NCI-H1694 treated with DMSO at 0.1 percent for 48 hours (cell line): ENCODE measurements at places on chromosomes 3 and 15.

DNA sequence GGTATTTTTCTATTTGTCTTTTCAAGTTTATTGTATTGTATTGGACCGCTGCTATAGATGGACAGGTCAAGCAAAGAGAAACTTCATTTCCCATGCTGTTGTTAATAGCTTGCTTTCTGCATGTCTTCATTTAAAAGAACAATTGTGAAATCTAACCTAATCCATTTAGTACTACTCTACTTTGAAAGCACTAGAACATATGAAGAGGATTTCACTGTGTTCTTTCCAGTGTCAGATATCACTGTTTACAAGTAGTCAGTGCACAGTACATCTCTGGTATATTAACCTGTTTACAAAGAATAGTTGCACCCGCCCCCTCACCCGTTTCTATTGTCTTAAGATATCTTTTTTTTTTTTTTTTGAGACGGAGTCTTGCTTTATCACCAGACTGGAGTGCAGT lies 21.8 kb upstream of the EDEM1 start:
- no peak for DNase-seq

DNA sequence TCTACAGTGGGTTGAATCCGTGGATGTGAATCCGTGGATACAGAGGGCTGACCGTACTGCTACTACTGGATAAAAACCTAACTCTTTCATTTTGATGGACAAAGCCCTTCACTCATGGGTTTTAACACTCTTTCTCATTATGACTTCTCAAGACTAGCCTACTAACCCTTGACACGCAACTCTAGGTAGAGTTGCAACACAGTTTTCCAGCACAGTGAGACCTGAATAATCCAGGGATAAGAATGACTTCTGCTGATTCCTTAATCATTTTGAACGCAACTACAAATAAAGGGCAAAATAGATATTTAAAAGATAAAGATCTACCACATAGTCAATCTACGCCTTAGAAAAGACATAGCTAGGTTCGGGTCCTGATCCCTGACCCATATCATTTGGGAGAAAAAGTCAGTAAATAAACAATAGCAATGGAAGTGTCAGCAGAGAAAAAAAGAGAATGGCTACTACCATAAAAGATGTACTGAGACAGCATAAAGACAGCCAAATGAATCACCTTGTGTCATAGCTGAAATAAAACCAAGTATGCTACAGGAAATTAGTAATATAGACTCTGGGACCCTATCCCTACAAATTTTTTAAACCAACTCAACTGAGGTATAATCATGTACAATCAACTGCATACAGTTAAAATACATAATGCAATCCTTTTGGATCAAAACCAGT lies 87.6 kb downstream of the DPH6 start:
- DNase-seq = no peak

DNA sequence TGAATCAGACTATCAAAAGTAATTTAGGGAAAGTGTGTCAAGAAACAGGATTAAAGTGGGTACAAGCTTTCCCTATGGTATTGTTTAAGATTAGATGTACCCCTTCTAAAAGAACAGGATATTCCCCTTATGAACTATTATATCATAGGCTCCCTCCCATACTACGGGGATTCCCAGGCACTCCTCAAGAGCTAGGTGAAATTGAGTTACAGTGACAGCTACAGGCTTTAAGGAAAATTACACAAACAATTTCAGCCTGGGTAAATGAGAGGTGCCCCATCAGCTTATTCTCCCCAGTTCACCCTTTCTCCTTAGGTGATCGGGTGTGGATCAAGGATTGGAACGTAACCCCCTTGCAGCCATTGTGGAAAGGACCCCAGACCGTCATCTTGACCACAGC lies 240.8 kb upstream of the CNTN6 start:
- DNase-seq = no peak

- peak; percentile 9 for DNase-seq
Observed at GRCh38 chr3:144162042-144162441, 190.4 kb downstream of the DIPK2A start.

DNA sequence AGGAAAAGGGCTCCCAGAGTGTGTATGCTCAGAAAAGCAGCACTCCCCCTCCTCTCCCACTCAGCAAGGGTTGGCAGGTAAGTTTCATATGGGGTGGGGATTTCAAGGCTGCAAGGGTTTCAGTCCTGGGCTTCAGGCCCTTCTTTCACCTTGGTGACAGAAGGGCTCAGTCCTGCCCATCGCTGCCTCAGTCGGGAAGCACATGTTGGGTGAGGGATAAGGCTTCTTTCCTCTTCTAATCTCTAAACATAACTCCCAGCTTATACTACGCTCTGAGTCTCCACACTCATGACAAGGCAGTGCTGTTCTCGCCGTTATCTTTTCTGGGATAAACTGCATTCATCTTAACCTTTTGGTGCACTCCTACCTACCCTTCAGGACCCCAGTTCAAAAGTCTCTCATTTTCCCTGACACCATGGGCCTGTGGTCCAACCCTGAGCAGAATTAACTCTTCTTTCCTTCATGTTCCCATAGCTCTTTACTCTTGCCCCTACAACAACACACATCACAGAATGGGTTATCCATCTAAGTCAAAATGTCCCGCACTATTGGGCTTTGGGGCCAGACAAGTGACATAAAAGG lies 17.0 kb downstream of the RAB43 start:
- DNase-seq = no peak

DNA sequence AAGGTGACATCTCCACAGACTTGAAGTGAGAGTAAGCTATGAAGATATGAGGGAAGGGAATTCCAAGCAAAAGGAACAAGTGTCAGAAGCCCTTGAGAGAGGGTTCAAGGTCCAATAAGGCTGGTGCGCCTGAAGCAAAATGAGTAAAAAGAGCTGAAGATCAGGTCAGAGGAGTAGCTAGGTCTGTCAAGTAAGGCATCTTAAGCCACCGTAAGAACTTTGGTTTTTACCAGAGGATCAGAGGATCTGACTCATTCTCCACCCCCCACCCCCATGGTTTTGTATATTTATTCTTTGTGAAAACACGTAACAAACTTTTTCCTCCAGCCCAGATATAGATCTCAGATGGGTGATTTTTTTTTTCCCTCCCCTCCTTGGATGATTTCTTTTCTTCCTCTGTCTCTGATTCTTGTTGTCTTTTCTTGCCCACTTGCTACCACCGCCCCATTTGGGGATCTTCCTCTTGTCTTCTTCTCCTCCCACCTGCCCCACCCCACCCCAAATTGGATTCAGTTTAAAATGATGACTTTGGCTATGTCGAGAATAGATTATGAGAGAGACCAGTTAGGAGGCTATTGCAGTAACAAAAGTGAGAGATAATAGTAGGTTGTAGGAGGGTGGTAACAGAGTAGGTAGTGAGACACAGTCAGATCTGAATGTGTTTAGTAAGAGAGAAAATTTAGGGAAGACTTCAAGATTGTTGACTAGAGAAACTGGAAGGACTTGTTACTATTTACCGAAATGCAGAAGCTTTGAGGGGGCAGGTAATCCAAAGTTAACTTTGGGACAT lies 6.1 kb downstream of the TRMT10C start:
- DNase-seq = no peak

- no peak for DNase-seq
Observed at GRCh38 chr3:174358252-174358651, 500.9 kb upstream of the NAALADL2 start.
